Activated T-cell treated with anti-CD3 and anti-CD28 coated beads, Interleukin-2, amount 50 U/mL, for 4 hours (primary cell): ENCODE measurements at places on chromosomes 5 and 9. TPM values are rescaled to one million over a fixed set of nuclear protein-coding genes. Genes with fewer than 3 reads are reported as not detected.

GRCh38 chr5:2874099-2874498 is 122.6 kb upstream of the IRX2 start:
- no peak for DNase-seq

ZNF366 gene
- not detected for total RNA-seq

GRCh38 chr9:127121628-127122175 is 733 bp downstream of the ANGPTL2 start:
- DNase-seq, result no peak

DNA sequence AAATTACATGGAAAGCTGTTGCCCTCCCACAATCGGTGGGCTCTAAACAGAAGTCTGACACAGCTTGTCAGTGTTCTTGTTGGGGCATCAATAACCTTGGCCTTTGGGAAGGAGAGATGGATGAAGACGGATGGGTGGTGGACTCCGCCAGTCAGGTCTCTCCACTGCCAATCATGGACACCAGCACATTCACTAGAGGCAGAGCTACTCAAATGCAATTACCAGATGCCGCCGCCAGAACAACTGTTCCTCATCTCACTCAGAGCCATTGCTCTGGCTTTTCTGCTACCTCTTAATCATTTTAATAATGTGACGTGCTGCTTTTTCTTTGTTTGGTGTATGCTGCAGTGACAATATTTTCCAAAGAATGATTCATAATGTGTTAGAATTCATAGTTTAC is 27.9 kb upstream of the SEMA5A start:
- DNase-seq, result no peak

DNA sequence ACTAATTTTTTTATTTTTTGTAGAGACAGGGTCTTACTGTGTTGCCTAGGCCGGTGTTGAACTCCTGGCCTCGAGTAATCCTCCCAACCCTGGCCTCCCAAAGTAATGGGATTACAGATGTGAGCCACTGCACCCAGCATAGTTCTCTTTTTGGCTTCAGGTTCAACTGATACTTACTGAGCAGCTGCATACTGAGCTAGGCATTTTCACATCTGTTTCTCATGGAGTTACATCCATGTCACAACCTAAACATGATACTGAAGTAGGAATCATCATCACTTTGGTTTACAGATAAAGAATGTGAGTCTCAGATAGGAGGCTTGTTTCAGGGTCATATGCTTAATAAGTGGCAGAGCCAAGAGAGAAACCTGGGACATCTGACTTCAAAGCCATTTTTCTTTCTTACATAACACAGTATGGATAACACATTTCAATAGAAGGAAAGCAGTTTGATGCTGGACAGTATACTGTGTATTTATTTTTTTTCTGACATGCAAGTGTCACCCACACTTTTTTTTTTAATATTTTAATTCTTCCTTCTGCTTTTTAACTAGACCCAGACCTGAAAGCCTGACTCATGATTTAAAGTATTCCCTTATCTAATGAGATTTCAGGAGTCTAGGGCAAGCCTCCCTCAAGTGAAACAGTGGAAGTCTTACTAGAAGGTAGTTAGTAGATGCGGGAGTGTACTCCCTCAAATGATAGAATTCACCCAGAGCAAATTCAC is 90.8 kb downstream of the HACD4 start:
- DNase-seq, result no peak

PRR16 gene
- total RNA-seq, result not detected

MATR3 gene
- total RNA-seq, result 208 TPM

DNA sequence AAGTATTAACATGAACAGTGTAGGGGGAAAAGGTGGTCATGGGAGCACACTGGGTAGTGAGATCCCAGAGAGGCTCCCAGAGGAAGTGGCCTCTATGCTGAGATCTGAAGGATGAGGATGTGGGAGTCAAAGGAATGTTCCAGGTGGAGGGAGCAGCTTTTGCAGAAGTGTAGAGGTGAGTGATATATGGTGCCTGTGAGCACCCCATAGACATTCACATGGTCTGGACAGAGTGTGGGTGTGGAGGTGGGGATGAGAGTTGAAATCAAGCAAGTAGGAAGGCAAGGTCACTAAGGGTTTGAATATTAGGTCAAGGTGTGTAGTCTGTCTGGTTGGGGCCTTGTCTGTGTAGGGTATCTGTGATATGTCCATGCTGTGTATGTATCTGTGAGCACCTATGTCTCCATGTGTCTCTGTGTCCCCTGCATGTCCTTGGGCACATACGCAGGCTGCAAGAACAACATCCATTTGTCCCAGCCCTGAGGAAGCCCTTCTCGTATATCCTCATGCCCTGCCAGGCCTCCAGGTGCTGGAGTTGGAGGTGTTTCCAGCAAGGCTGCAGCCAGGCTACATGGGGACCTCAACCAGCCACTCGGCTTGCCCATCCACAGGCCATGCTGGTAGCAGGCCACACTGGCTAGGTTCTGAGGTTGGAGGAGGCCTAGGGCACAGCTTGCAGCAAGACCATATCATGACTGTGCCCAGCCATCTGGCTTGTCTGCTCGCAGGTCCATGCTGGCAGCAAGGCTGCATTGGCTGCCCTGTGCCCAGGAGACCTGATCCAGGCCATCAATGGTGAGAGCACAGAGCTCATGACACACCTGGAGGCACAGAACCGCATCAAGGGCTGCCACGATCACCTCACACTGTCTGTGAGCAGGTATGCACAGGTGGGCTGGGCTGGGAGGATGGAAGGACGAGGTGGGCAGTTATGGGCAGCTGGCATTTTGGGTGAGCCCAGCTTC is 4.7 kb downstream of the PDLIM4 start:
- no peak for DNase-seq

- DNase-seq, result no peak
Observed at GRCh38 chr9:116060631-116061030, 93.0 kb upstream of the PAPPA start.

DNA sequence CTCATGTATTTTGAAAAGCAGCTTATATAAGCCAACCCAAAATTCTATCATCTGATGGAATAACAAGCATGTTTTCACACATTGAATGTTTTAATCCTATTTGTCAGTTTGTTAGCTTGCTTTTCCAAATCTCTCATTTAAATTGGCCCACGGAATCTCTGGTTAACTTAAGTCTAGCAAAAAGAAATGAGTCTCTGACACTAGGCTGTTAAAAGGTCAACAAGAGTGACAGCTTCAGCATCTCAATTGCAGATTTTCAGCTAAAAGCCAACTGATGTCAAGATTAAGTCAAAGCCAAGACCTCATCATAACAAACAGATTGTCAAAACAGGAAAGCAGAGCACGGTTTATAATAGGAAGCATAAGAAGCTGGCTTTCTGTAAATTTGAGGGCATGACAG is 49.4 kb upstream of the CDH9 start:
- DNase-seq, result no peak

SPINK1 gene
- 4.7 TPM for total RNA-seq

PTBP3 gene
- total RNA-seq, result 73.5 TPM

ECM2 gene
- total RNA-seq, result not detected

- DNase-seq, result no peak
Observed at GRCh38 chr9:114303571-114303970, 19.3 kb upstream of the ORM1 start.

- no peak for DNase-seq
Observed at GRCh38 chr5:171518916-171519315, 99.5 kb downstream of the FGF18 start.

DNA sequence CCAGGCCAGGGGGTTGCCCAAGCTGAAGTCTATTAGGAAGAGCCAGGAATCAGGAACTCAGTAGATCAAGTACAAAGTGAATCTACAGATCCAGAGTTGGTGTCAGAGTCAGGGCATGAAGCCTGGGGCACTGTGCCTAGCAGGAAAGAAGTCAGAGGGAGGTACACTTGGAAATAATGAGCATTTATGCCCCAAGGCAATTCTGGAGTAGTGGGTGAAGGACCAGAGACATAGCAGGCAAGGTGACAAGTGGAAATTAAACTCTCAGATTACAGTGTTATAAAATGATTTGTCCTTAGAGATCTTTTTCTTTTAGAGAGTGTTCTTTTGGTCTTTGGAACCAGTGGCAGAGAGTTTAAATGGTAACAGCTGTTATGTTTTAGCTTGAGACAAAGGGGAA is 138.0 kb downstream of the ADAMTSL1 start:
- no peak for DNase-seq

DNA sequence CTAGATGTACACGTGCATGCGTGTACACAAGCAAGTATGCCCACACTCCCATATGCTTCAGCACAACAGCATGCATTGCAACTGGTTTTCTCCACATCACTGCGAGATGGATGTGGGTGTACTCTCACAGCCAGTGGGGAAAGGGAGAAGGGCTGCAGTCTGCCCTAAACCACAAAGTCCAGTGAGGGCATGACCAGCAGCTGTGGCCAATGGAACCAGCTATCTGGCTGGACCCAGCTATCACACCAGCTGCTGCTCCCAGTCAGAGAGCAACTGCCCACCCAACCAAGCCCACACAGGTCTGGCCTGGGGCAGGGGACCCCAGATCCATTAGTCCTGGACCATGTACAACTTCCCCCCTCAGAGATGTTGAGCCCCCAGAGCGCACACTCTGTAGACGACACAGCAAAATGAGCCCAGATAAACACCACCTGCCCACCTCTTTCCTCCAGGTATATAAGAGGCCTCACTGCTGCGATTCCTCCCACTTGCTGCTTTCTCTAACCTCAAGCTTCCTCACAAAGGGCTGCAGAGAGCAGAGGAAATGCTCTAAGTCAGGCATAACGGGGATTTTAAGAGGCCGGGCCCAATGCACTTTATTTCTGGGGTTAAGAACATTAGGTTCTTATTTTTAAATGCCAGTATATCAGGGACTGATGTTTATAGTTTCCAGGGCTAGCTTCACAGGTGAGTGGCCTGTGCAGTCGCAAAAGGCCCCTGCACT is 39.0 kb downstream of the SHB start:
- no peak for DNase-seq

DNA sequence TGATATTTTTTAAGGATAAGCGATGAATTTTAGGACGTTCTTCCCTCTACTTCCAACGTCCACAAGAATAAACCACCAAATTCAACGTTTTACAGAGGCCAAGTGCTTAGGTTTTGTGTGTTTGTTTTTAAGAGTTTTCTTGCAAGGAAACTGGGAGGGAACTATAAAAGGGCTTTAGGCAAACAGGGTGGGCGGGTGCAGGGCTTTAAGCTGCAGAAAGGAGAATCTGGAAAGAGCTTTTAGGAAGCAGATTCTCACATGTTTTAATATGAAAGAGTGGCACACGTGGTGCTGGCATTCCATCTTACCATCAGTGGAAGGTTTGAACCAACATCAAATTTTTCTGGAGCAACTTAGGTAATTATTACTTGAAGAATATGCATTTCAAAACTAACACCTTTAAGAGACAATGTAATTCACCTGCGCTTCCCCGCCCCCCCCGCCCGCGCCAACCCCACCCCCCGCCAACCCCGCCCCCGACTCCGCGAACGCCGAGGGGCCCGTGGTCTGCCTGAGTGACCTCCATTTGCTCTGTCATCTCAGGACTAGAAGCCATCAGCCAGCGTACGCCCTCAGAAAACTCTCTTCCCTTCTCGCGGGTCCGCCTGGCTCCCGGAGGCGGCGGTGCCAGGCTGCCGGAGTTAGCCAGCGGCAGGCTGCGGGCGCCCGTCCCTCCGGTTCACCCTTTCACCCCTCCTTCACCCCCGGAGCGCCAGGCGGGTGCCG is 911 bp upstream of the PIK3R1 start:
- DNase-seq, result no peak

HMMR gene
- total RNA-seq, result 2.5 TPM

- DNase-seq, result no peak
Observed at GRCh38 chr5:39063037-39063436, 11.2 kb downstream of the RICTOR start.

ANKRD34B gene
- not detected for total RNA-seq

BHMT gene
- not detected for total RNA-seq

SPINK4 gene
- not detected for total RNA-seq

PTPN3 gene
- total RNA-seq, result 0.18 TPM

DNA sequence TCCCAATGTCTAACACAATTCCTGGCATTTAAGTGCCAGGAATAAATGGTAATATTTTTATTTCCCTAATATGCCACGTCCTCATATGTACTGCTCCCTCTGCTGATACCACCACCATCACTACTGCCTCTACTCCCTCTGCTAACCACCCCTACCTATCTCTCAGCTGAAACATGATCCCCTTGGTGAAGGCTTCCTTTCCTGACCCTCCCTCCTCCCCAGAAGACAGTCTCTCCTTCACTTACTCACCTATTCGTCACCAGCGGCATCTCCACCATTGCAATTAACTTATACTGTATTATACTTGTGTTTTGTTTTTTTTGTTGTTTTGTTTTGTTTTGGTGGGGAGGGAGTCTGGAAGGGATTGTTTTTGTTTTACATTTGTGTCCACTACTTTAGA is 4.8 kb downstream of the DENND1A start:
- DNase-seq, result no peak

SLC34A1 gene
- total RNA-seq, result not detected

SPINK13 gene
- not detected for total RNA-seq

GRCh38 chr5:148206620-148207019 is 3.8 kb downstream of the SPINK6 start:
- DNase-seq, result no peak

- no peak for DNase-seq
Observed at GRCh38 chr5:66793049-66793448, 196.9 kb downstream of the MAST4 start.
